ENCODE measurements at places on chromosomes 12 and 14. TPM values are rescaled to one million over a fixed set of nuclear protein-coding genes. Genes with fewer than 3 reads are reported as not detected.

- no peaks in the 10 kb centered on the region for H3K4me1 ChIP-seq
- no peak overlapping the region for H3K27ac ChIP-seq
- H3K4me3 ChIP-seq: no peak overlapping the region
- DNase-seq: no peak
- H3K36me3 ChIP-seq: no peaks in the 10 kb centered on the region
- no peaks in the 10 kb centered on the region for H3K27me3 ChIP-seq
Measured at GRCh38 chr14:63555572-63555971, 12.4 kb upstream of the PPP2R5E start.

GRCh38 chr14:34113991-34114390 is 163.1 kb upstream of the EGLN3 start:
- H3K27me3 ChIP-seq: no peaks in the 10 kb centered on the region
- no peaks in the 10 kb centered on the region for H3K4me1 ChIP-seq
- no peak overlapping the region for H3K27ac ChIP-seq
- no peak for DNase-seq

DNA sequence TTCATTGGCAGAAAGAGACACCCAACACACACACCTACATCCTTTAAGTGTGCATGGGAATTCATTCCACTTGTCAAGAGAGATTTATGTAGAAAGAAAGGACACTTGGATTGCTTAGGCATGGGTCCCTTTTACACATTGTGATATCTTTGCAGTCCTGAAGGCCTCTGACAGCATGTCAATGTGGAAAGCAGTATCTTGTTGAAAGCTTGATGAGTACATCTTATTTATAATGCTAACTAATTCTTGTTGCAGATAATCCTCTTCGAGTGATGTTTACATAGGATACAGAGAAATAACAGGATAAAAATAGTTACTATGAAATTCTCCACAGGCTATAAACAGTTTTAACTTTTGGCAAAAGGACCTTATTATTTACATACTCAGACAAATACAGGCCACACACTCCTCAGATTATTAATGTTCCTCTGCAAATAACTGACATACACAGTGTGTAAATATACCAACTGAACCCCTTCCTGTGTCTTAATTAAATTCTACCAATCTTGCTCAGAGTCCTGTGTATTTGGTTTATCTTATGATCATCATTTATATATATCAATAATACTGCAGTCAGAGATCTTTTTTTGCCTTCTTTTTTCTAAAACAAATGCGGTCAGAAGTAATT is 111.8 kb upstream of the DIO2 start:
- H3K27ac ChIP-seq: no peak overlapping the region
- no peak for DNase-seq
- no peaks in the 10 kb centered on the region for H3K27me3 ChIP-seq
- H3K4me3 ChIP-seq: no peak overlapping the region

DNA sequence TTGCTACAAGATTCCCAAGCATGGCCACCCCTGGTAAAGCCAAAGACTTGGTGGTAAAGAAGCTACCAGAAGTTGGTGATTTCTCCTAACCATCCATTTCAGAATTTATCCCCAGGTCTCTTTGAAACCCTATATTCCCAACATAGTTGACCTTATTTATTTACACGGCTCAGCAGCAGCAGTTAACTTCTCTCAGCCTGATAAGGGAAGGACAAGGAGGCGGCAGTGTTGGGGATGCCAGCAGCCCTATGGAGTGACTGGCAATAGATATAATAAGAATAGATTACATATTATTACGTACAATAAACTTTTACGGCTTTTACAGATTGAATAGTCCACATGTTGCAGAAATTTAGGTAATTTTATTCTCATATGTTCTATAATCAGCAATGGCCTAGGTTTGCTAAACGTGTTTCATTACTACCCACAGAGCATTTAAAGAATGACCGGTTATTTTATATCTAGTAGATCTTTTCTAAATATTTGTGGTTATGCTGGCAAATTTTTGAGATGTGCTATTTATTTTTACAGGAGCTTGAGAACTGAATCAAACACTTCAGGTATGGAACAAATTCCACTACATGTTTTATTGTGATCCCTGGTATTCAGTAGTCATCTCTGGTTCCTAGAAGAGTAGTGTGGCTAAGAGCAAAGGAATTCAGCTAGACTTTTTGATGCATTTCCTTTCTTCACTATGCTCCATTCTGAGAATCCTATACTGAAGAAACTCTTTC is 19.8 kb upstream of the PALS1 start:
- no peak overlapping the region for H3K27ac ChIP-seq
- no peak overlapping the region for H3K4me3 ChIP-seq
- H3K36me3 ChIP-seq: no peaks in the 10 kb centered on the region
- H3K27me3 ChIP-seq: no peaks in the 10 kb centered on the region
- H3K4me1 ChIP-seq: no peaks in the 10 kb centered on the region

DNA sequence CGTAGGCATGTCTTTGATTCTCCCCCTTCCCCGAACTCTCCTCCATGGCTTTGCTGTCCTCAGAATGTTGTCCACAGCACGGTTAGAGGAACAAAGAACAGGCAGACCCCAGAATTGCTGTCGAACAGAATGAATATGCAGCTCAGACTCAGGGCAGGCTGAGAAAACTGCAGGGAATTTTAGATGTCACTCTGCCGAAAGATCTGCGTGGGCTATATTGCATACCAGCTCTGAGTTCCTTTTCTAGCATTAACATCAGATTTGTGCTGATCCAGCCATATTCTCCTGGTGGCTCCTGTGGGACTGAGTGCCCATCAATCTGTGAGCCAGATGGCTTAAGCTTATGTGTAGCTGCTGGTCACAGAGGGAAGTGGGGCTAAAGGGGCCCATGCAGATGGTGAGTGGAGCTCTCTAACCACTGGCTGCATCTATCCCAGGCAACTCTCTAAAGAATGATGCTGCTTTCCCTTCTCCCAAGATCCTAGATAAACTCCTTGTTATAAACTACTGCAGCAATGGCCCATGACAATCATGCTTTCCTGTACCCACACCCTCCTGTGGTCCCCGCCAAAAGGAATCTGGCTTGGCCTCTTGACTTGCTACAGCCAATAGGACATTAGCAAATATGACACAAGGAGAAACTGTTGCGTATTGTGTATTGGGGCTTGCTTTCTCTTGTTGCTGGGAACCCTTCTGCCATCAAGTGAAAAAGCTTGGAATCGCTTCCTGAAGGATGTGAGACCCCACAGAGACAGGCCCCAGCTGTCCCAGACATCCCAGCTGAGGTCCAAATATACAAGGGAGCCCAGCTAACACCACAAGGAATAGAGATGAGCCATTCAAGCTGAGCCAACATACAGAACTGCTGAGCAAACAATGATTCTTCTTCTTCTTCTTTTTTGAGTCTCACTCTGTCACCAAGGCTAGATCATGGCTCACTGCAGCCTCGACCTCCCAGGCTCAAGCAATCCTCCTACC is 101.3 kb downstream of the FOXN3 start:
- H3K27ac ChIP-seq: no peak overlapping the region
- no peak overlapping the region for H3K4me3 ChIP-seq
- DNase-seq: no peak
- no peaks in the 10 kb centered on the region for H3K36me3 ChIP-seq

Gene FAM186B
- 0.30 TPM for total RNA-seq

Gene ERP27
- 1.3 TPM for total RNA-seq

- no peaks in the 10 kb centered on the region for H3K4me1 ChIP-seq
- H3K27me3 ChIP-seq: no peaks in the 10 kb centered on the region
- no peak overlapping the region for H3K27ac ChIP-seq
Measured at GRCh38 chr12:86261142-86261541, 5.0 kb upstream of the MGAT4C start.

Measured in aorta (tissue), 5 donors.